Fibroblast of skin of abdomen (primary cell): ENCODE measurements at places on chromosomes 3 and 15.

DNA sequence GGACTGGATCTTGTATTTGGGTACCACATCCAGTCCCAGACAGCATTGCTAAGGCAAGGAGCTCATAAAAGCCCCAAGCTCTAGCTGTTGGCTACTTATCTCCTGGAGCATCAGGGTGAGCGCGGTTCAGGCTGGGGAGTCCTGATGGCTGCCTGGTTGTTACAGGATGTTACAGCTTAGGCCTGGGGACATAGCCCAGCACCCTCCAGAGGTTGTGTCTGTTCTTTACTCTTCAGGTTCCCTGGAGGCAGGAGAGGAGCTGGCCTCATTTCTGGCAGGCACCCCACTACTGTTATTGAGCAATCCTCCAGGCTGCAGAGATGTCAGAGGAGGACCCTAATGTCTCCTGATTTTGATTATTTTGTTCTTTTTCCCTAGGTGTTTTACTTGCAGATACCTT, 26.6 kb downstream of the APBA2 start:
- DNase-seq: no peak

- DNase-seq: no peak
Observed at GRCh38 chr3:153619268-153619667, 457.2 kb downstream of the RAP2B start.

- no peak for DNase-seq
Observed at GRCh38 chr3:165195241-165195639, 944 bp downstream of the SLITRK3 start.

DNA sequence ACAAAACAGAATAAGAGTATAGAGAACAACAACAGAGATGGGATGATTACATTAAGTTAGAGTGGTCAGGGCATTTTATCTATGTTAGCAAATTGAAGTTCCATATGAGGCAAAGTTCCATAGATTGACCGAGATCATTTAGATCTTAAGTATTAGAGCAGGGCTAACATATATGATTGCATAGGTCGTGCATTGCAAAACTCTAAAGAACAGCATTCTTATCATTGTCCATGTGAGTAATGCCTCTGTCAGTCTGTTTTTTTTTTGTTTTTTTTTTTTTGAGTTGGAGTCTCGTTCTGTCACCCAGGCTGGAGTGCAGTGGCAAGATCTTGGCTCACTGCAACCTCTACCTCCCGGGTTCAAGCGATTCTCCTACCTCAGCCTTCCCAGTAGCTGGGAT, 341.7 kb upstream of the KCNH8 start:
- DNase-seq: no peak

- peak; percentile 44 for DNase-seq
Observed at GRCh38 chr15:93826293-93826692, 405.1 kb upstream of the MCTP2 start.

- DNase-seq: no peak
Observed at GRCh38 chr15:61091856-61092255, 137.2 kb downstream of the RORA start.
